Amniotic stem cell (primary cell): ENCODE measurements at places on chromosomes 2 and 18.

GRCh38 chr2:165431014-165431413 is 38.5 kb upstream of the CSRNP3 start:
- no peak for DNase-seq

DNA sequence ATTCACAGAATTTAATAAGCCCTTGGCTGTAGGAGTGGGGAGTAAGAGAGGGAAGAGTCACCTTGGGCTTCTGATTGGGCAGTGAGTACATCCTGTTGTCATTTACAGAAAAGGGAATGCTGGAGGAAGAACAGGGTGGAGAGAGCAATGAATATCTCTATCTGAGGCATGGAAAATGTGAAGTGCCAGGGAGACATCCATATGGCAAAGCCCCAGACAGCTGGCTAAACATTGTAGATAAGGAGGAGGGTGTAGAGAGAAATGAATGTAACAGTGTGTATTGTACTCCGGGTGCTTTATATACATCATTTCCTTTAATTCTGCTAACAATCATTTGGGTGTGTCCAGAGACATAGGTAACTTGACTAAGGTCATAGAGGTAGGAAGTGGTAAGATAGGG is 103.5 kb downstream of the UPP2 start:
- DNase-seq: no peak

- DNase-seq: no peak
Observed at GRCh38 chr18:45415614-45416013, 199.7 kb upstream of the SLC14A2 start.

DNA sequence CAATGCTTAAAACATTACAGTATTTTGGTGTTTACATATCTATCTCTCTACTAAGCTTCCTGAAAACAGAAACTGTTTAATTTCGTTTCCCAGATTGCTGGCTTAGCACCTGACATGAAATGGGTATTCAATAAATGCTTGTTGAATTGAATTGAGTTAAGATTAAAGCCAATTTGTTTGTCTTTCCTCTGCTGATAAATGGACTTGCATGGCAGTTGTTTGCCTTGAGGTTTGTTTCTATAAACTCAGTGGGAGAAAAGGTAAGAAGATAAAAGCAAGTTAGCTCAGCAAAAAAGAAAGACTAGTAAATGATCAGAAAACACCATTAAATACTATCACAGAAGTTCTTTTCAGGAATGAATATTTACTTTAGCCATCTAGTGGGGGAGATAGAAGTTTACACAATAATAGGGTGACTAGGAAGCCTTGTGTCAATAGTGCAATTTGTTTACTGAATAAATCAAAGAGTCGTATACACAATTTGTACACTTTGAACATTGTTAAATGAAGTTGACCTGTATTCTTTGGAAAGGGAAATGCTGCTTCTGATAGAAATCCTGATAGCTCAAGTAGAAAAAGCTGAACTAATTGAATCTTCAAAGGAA is 754.5 kb upstream of the FAM98A start:
- DNase-seq: no peak
